GM13977 (cell line): ENCODE measurements at places on chromosomes 6 and 20.

GRCh38 chr6:166541366-166541765 is 45.1 kb downstream of the RAMACL start:
- DNase-seq, result no peak

DNA sequence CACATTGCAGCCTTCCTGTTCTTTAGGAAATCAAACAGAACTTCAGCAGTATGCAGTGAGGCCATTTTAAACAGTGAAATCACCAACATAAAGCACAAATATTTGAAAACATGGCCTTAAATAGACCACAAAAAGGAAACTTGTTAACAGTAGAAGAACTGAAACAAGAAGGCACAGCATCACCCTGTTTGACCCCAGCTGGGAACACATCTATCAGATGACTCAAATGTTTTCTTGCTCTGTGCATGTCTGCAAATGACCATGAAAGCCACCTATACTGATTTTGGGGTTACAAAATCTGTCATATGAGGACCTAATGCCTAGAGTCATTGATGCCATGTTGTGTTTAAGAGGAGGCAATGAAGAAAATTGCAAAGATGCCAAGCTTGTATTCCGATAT is 123.8 kb upstream of the ADGRF1 start:
- no peak for DNase-seq

DNA sequence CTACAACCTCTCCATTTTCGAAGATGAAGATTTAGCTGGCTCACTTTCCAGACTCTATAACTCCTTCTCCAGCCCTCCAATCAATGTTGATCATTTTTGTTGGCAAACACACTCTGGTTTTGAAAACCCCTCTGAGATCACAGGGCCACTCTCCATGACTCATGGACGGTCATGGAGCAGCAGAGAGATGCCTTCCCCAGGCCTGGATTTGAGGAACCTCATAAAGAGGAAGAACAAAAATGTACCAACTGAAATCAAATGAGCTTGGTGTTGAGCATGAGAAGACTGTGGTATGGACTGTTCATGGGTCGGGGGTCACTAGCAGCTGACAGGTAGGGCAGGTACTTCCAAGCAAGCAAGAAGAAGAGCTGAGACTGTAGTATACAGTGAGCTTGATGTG is 112.8 kb upstream of the INSM1 start:
- DNase-seq, result no peak

DNA sequence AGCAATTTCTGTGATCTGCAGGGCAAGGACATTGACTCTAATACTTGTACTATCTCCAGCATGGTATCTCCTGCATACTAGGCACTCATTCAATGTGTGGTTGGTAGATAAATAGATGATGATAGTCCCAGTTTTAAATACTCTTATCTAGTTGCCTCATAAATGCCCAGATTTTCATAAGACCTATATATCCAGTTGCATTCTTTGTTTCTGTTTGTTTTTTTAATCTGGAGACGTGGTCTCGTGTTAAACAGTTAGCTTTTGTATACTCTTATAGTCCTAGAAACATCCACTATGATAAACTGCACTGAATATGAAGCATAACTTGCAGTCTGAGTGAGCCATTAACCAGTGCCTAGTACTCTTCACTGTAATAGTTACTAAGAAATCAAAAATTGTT is 35.5 kb upstream of the SUMO4 start:
- no peak for DNase-seq

DNA sequence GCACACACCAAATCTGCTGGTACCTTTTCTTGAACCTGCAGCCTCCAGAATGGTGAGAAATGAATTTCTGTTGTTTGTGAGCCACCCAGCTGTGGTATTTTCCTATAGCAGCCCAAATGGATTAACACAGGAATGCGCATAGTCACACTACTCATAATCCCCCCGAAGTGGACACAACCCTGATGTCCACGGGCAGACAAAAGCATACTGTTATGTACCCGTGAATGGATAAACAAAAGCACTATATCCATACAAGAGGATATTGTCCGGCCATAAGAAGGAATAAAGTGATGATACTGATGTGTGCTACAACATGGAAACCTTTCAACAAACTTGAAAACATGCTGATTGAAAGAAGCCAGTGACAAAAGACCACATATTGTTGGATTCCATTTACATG is 25.1 kb upstream of the RPP40 start:
- DNase-seq, result no peak

- DNase-seq, result peak; percentile 88
Observed at GRCh38 chr20:8018958-8019245, 659 bp downstream of the TMX4 start.
